Activated CD4-positive, alpha-beta T cell treated with anti-CD3 and anti-CD28 coated beads, Interleukin-2, amount 50 U/mL, for 24 hours (primary cell): ENCODE measurements at places on chromosomes 3 and 15.
A peak's percentile ranks its signal among the peaks of the same experiment; 100 is the strongest.

DNA sequence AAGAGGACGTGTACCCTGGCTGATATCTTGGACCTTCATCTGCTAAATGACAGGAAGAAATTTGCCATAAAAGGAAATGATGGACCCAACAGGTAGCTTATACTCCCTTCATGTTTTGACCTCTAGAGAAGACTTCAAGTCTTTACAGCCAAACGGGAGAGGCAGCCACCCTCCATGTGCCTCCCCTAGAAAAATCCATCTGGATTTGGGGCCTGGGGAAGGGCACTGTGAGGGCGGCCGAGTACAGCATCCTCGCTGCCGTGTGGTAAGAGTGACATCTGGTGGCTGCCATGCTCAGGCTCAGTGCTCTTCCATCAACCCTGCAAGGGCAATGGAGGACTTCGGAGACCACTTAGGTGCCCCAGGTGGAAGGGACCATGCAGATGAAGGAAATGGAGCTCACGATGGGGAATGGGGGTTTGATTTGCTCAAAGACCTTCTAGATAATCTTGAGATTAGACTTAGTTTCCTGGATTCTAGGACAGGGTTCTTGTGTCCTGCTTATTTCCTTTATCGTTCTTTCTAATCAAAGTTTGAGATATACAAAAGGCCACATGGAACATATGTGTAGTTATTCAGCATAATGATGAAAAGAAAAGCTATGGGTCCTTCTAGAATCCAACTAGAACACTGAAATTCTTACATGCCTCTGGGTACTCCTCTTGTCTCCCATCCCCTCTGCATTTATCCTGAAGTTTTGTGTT lies 44.4 kb downstream of the AQP9 start:
- DNase-seq: peak; percentile 15

DNA sequence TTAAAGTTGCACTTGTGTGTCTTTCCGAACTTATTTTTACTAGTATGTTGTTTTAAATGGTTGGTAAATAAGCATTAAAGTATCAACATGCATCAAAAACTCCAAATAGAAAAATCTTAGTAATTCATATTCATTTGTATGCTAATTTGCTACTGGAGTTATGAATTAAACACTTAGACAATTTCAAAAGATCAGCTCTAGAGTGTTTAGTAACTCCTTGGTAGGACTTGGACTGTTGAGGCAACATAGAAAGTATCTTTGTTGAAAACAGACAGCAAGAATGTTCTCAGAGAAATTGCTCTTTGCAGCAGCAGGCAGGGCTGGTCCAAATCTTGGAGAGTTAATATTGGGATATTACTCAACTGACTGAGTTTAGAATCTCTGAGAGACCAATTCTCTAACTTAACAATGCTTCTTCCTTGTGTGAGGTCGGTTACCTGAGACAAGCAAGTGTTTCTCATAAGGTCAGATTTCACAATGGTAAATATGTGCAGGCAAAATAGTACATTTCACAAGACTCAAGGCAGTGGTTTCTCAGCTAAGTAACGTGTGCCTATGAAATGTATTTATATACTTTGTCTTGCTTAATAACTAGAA lies 147.8 kb upstream of the IL12A start:
- DNase-seq: no peak

DNA sequence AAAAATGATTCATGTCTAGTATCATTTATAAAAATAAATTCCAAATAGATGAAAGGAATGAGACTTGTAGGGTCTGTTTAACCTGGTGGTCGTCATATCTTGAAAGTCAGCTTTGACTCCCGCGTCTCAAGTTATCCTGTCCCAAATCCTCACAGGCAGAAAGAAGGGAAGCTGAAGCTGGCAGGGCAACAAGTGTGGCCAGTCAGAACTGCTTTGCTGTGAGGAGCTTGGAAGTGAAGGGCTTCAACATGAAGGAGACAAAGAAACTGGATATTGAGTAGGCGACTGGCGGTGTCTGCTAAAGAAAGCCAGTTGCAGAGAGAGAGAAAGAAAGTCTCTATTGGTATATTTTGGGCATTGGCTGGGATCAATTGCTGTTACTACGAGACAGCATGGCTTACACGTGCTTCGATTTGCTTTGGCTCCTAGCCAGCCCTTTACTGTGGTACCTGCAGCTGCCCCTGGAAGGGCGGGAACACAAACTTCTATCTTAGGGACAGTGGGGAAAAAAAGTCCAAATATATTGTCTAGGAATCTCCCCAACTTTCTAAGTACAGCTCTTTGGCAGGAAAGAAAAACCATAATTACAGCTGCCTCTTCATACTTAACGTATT lies 107.2 kb downstream of the CHST2 start:
- DNase-seq: no peak

DNA sequence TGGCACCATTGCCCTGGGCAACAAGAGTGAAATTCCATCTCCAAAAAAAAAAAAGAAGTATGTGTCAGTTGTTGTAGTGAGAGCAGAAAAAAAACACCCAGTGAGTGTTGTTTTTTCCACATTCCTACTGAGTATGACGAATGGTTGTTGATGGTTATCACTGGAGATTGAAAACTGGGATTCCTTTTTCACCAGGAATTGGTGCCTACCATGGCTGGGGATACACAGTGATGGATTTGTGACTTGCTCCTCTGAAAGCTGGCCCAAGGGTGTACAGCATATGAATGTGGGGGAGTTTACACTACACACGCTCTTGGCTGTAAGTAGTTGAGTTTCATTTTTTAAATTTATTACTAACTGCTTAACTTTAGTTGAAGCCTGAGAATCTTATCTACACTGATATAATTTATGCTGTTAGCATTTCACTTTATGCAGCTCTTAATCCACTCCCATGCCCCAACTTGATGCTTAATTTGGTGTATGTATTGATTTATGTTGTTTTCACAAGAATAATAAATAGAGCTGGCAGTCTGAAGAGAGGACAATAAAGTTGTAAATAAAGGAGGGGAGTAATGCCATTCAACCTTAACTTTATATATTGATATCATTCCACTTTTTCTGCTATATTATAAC lies 56.0 kb upstream of the MME start:
- no peak for DNase-seq

GRCh38 chr3:114794894-114795630 lies 352.0 kb downstream of the ZBTB20 start:
- DNase-seq: no peak

GRCh38 chr15:52290329-52290728 lies 5.3 kb downstream of the MYO5C start:
- DNase-seq: no peak

DNA sequence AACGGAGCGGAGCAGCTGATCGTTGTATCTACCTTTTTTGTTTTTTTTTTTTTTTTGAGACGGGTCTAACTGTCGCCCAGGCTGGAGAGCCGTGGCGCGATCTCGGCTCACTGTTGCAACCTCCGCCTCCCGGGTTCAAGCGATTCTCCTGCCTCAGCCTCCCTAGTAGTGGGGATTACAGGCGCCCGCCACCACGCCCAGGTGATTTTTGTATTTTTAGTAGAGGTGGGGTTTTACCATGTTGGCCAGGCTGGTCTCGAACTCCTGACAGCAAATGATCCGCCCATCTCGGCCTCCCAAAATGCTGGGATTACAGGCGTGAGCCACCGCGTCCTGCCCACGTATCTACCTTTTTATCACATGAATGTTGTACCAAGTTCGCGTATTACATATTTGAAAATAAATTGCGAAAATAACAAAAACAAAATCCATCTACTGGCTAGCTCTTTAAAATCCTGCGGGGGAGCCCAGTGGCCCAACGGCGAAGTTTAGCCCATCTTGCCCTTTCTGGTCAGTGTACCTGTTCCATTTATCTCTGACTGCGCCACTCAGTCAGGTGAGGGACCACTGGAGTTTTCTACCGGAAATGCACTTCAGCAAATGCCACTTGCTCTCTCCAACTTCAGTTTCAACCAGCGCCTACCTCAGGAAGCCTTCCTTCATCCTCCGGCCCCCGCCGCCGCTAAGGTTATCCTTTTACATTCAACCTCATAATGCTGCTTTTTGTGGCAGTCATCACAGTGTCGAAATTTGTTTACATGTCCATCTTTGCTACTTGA lies 1.2 kb upstream of the EIF3J start:
- DNase-seq: peak; percentile 6

DNA sequence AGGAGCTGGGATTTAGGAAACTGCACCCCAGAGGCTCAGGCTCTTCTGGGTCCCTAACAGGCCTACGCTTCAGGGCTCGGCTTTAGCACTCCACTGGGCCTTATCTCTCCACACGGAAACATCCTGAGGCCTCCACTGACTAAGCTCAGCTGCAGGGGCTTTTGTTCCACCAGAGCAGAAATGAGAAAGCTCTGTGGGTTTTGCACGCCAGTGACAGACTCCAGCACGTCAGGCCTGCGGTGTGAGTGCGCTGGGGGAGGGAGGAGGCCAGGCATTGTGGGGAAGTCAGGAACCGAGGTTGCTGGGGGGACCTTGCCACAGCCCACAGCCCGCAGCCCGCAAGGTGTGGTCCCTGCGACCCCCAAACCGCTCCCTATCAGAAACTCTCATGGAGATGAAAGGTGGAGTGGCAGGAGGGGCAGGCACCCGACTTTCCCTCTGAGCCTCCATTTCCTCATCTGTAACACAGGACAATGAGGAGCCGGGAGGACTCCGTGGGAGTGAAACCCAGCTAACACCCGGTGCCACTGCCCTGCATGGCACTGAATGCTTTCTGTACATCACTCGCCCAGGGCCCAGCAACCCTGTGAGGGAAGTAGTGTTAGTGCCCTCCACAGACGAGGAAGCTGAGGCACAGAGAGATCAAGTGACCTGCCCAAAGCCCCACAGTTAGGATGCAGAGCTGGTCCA lies 106.5 kb downstream of the TPRA1 start:
- DNase-seq: no peak

- no peak for DNase-seq
Measured at GRCh38 chr15:43190178-43190577, 5.0 kb downstream of the CCNDBP1 start.

DNA sequence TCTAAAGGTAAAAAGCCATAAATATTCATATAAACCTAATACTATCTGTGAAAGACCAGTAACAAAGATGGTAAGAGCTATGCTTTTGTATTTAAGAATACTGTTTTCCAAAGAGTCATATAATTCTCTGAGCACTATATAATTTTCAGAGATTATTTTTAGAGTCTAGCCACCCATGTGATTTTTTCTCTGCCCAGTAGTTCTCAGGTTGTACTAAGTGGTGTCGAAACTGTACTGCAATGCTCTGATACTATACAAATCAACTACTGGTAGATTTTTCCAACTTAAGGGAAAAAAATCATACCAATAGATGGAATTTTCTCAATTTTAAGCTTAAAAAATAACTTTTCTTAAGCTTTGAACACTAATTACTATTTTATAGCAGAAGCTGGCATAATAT lies 104.8 kb downstream of the MYO5A start:
- no peak for DNase-seq

DNA sequence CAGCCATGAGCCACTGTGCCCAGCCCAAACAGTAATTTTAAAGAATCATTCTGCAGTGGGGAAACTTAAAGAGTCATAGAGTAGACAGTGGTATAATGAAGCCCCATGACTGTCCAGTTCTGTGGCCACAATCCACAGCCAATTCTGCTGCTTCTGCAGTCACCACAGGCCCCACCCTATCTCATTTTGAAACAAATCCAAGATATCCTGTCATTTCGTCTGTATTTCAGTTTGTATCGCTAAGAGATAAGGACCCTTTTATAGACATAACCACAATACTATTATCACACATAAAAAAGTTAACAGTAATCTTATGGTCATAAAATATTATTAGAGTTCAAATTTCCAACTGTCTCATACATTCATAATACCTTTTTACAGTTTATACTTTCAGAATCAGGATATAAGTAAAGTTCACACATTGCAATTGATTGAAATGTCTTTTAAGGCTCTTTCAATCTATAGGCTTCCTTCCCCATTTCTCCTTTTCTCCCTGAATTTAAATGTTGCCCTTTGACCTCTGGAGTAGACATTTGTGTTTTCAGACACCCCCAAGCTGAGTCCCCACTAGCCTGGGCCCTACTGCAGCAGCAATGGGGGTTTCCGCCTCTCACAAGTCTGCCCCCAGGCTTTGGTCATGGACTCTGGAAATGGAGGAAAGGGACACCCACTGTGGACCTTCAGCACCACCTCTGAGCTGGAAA lies 4.2 kb upstream of the NUP210 start:
- no peak for DNase-seq
